ENCODE measurements at places on chromosomes 11 and 22.
A peak's percentile ranks its signal among the peaks of the same experiment; 100 is the strongest.

- DNase-seq, result no peak
Measured at GRCh38 chr22:19195796-19196731, 17.5 kb upstream of the SLC25A1 start.

GRCh38 chr11:69003301-69003865 lies 9.7 kb downstream of the MRGPRF start:
- no peak for DNase-seq

- DNase-seq, result no peak
Measured at GRCh38 chr22:24962094-24962493, 9.6 kb downstream of the KIAA1671 start.

GRCh38 chr11:134412203-134413042 lies at the start of gene B3GAT1:
B3GAT1 (minus strand) TSS chr11:134412242; CDS start chr11:134387659, 24,583 bp downstream.
- no peak for DNase-seq

- DNase-seq, result no peak
Measured at GRCh38 chr11:94845622-94846021, 77.5 kb downstream of the AMOTL1 start.

GRCh38 chr11:22878039-22878438 lies 17.8 kb upstream of the CCDC179 start:
- DNase-seq, result no peak

DNA sequence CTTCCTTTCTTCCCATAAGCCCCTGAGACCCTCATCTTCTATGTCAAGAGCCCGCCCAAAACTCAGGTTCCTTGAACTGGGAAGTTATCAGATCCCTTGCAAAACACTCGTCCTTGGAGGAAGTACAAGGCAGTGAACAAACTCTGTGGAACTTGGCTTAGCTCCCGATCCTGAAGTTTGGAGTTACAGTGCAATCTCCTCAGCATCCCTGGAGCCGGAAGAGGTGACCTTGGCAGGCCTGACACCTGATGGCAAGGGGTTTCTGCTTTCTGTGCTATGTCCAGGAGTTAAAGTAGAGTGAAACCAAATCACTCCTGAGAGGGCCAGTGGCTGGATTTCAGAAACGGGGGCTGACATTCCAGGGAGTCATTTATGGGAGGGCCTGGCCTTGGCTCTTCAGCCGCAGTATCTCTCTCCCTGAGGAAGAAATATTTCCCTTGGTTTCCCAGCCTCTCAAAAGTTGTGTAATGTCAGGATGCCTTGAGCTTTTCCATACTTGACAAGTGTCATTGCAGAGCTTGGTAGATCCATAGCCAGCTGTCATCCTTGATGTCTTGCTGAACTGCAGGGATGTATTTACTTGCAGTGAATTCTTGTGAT lies 1.9 kb upstream of the GRAMD1B start:
- DNase-seq, result no peak

DNA sequence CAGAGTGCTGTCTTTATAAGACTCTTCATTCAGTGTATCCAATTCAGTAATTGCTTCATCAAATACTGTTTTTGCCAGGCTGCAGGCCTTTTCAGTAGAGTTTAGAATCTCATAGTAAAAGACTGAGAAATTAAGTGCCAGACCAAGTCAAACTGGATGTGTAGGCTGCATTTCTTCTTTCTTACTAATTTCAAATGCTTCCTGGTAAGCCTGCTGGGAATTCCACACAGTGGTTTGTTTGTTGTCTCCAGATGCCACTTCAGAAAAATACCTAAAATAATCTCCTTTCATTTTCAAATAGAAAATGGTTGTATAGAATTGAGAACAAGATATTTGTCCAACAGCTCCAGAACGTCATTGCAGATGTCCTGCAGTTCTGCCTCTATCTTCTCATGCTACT lies 34.7 kb downstream of the LDHAL6A start:
- DNase-seq, result peak; percentile 31
